ENCODE measurements at places on chromosomes 12 and 14.
A peak's percentile ranks its signal among the peaks of the same experiment; 100 is the strongest.

GRCh38 chr14:102554821-102555819 is 37.3 kb upstream of the RCOR1 start:
- no peak for DNase-seq

DNA sequence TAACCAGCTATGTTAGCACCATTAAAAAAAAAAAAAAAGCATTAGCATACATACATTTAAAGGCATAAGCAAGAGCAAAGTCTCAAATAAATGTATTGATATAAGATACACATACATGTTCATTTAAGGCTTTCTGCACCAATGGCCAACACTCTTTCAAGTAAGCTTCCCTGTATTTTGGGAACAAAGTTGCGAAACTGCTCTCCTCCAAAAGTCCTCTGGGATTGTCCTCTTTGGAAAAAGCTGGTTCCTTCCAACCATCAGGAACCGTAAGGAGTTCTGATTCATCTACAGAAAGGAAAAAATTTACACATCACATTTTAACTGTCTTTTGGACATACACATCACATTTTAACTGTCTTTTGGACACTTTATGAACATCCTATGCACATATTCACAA is 3.2 kb downstream of the KRR1 start:
- no peak for DNase-seq

GRCh38 chr12:15546102-15546701 is 223.9 kb downstream of the PTPRO start:
- no peak for DNase-seq

GRCh38 chr14:76267322-76268046 is 108.5 kb upstream of the ESRRB start:
- peak; percentile 58 for DNase-seq

- DNase-seq: no peak
These were observed 348.3 kb downstream of the BMP4 start for GRCh38 chr14:53608369-53608768.

DNA sequence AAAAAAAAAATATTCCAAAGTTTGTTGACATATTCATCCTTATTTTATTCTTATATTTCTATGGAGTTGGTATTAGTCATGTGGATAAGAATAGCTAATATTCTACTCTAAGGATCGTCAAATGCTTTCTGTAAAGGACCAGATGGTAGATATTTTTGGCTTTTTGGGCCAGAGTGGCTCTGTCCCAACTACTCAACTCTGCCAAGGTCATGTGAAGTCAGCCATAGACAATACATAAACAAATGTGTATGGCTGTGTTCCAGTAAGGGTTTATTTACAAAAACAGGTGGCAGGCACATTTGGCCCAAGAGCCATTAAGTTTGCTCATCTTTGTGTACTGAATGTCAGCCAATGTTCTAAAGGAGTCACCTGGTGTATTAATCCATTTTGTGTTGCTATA is 131.8 kb downstream of the TBX5 start:
- no peak for DNase-seq

GRCh38 chr12:93094988-93095737 is 166.1 kb upstream of the EEA1 start:
- no peak for DNase-seq

GRCh38 chr12:65685514-65685913 is 138.8 kb upstream of the HMGA2 start:
- no peak for DNase-seq

DNA sequence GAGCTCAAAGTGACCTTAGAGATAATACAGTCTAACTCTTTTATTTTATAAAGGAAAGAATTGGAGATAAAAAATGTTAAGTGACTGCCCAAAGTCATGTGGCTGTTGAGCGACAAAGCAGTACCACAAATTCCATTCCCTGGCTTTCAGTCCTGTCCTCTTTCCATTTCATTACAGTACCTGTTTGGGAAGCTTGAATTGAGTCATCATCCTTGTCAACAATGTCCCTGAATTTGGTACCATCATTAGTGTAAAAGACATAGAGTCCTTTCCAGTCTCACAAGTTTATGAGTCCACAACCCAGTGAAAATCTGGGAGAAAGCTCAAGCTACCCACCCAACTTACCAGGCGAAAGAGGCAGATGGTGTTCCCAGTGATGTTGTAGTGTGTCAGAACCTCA is 3.8 kb downstream of the ERP27 start:
- DNase-seq: no peak

GRCh38 chr12:64010069-64010686 is 165.7 kb downstream of the SRGAP1 start:
- no peak for DNase-seq

DNA sequence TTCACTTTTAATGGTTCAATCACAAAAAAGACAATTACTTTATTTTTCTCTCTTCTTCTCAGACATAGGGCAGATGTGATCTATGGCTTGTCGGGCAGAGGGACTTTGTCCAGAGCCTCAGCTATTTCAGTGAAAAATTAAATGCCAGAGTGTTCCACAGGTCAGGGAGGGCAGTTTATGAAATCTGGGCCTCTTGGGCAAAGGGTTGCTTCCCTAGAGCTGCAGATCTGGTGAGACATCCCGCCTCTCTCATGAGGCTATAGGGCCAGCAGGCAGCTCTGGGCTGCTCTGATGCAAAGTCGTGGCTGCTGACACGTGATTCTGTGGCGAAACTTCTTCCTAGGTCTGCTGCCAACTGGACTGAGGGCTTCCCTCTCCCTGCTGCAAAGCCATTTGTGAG is 6.0 kb downstream of the CLMN start:
- peak; percentile 81 for DNase-seq

GRCh38 chr14:105474483-105475268 is at the start of gene CRIP2:
TSS of gene CRIP2 (plus strand) at chr14:105474821. CDS start at chr14:105474863, 42 bp downstream.
- DNase-seq: no peak

- no peak for DNase-seq
These were observed 23.8 kb downstream of the NEUROD4 start for GRCh38 chr12:55043542-55043941.

DNA sequence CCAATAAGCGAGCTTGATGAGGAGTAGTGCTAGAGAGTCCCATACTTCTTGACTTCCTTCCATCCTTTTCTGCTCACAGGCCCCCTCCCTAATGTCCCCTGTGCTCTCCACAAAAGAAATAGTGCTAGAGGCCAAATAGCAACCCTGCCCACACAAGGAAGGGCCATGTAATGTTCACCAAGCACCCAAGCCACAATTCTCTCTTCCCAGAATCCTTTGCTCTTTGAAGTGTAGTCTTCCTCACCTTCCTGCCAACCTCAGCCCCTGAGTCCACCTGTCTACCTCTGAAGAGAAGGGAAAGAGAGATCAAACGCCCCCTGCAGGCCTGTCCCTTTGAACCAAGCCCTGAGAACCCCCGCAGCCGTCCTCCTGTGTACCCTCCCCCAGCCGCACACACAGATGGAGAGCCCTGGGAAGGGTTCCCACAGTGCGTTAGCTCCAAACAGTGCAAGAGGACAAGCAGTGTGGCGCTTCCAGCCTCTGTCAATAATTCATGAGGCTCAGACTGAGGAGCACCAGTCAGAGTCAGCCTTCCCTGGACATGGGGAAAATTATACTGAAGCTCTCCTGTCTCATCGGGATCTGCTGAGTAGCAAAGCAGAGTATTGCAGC is 1.9 kb upstream of the DHRS4 start:
- no peak for DNase-seq

All from ureter (tissue), 1 donor.